ENCODE measurements at places on chromosomes 11 and 22. TPM values are rescaled to one million over a fixed set of nuclear protein-coding genes. Genes with fewer than 3 reads are reported as not detected.

The CCDC116 gene
- total RNA-seq = not detected

The C22orf42 gene
- total RNA-seq = not detected

The SLCO2B1 gene
- 37.6 TPM for total RNA-seq

The IL17REL gene
- total RNA-seq = 0.11 TPM

The SORL1 gene
- total RNA-seq = 66.1 TPM

The OR4C3 gene
- not detected for total RNA-seq

The SCGB2A2 gene
- not detected for total RNA-seq

The MIOX gene
- not detected for total RNA-seq

The ZNRF3 gene
- total RNA-seq = 12.2 TPM

The HEPN1 gene
- not detected for total RNA-seq

The CARD18 gene
- total RNA-seq = not detected

The ESAM gene
- 15.7 TPM for total RNA-seq

The C11orf91 gene
- not detected for total RNA-seq

The OR8D4 gene
- 1.3 TPM for total RNA-seq

The UPB1 gene
- total RNA-seq = 0.16 TPM

The LRRN4CL gene
- 0.82 TPM for total RNA-seq

The KCNQ1OT1 gene
- total RNA-seq = 0.77 TPM

The MMP8 gene
- not detected for total RNA-seq

The ADM2 gene
- 5.1 TPM for total RNA-seq

The PHLDB1 gene
- 60.1 TPM for total RNA-seq

The EWSR1 gene
- 145 TPM for total RNA-seq

The PLXNB2 gene
- total RNA-seq = 339 TPM

The ACR gene
- total RNA-seq = 0.80 TPM

The NPAT gene
- total RNA-seq = 10.8 TPM

The HEPHL1 gene
- total RNA-seq = not detected

The ANKK1 gene
- 0.10 TPM for total RNA-seq

The TRMT112 gene
- total RNA-seq = 75.9 TPM

The MOGAT2 gene
- total RNA-seq = 211 TPM

The ACRV1 gene
- not detected for total RNA-seq

The TRIM64C gene
- not detected for total RNA-seq

The SNX19 gene
- total RNA-seq = 57.4 TPM

The OR2D2 gene
- not detected for total RNA-seq

The OR51B2 gene
- total RNA-seq = not detected

The NXPE2 gene
- 33.8 TPM for total RNA-seq

Measured in colonic mucosa (tissue), 4 donors.